ENCODE measurements at places on chromosomes 3 and 15. TPM values are rescaled to one million over a fixed set of nuclear protein-coding genes. Genes with fewer than 3 reads are reported as not detected.

The NR1I2 gene
- polyA plus RNA-seq: 0.54 TPM

DNA sequence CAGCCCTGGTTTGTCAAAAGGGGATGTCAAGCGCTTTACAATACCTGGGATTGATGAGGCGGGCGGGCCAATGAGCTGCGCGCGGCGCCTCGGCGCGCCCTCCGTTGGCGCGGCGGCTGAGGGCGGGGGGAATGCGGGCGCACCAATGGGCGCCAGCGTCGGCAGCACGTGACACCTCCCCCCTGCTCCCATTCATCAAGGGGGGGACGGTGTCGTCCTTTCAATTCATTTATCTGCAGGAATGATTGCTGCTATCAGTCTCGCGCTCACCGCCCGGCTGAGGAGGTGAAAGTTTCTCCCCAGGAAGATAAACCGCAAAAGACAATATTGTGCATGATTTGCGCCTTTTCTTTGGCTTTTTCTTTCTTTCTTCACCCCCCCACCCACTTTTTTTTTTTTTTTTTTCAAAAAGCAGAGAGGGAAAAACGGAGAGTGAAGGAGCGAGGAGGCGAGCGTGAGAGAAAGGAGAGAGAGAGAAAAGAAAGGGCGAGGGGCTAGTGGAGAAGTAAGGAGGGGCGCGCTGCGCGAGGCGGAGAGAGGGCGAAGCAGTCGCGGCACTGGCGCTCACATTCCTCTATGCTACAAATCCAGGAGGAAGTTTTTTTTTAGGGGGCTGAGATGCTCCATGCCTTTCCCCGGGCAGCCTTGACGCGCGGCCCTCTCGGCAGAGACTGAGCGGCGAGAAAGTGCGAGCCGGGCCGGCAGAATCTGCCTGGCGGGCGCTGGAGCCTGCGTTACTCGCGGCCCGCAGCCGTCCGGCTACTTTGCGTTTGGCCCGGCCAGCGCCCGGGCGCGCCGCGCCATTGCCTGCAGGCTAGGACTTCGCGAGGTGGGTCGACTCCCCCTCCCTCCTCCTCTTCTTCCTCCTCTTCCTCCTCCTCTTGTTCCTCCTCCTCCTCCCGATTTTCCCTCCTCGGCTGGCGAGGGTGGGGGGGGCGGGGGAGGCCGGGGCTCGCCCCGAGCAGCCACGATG lies at the start of gene ZIC1:
Gene ZIC1 (plus strand): TSS at position 223 of the 973 bp plus-strand sequence. CDS start 748 bp downstream, at position 971.
- no peak for DNase-seq

- DNase-seq: no peak
These were observed 35.8 kb downstream of the CPN2 start for GRCh38 chr3:194315088-194315964.

- DNase-seq: peak; percentile 91
These were observed at the start of gene TRAIP for GRCh38 chr3:49856181-49857005. Gene TRAIP, minus strand, starts transcription at chr3:49856564. Its CDS starts 111 bp downstream, at chr3:49856453.

The MELTF gene
- 2.3 TPM for polyA plus RNA-seq

The PLSCR2 gene
- polyA plus RNA-seq: 1.2 TPM

The OR5K2 gene
- polyA plus RNA-seq: 0.35 TPM

The A4GNT gene
- polyA plus RNA-seq: 1.7 TPM

The TPRG1 gene
- polyA plus RNA-seq: 0.79 TPM

The SLC25A38 gene
- 37.4 TPM for polyA plus RNA-seq

The ACTR8 gene
- 33.9 TPM for polyA plus RNA-seq

DNA sequence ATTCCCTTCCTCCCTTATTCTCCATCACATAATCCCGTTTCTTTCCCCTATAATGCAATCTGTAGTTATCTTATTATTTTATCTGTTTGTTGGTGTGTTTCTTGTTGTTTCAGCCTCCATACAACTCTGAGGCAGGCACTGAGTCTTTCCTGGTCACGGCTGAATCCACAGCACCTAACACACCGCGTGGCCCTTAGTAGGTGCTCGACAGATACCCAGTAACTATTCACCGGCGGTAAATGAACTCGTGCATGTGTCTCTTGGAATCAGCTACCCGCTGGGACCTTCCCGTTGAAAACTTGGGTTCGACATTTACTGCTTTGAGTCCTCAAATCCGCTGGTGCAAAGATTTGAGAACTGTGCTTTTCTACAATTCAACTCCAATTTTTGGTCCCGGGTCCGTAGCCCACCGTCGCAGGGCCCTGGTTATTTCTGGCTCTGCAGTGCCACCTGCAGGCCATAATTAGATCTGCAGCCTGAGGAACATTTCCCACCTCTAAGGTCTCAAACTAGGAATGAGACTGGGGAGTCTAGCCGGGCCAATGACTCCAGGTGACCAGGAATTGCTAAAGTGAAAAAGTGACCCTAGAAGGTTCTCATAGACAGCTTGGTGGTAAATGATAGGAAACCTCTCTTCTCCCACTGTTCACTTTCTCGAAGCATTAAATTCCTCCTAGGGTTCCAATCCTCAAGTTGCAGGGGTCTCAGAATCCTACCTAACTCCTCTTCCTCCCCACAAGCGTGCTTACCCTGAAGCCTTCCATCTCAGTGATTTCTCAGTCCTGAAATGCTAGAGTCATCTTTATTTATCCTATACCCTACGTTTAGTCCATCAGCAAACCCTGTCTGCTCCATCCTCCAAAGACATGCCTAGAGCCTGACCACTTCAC lies 40.0 kb upstream of the TRH start:
- peak; percentile 61 for DNase-seq

GRCh38 chr3:182692021-182692420 lies 101.3 kb upstream of the ATP11B start:
- DNase-seq: no peak

Measured in right renal pelvis (tissue), 4 donors.